ENCODE measurements at places on chromosomes 6 and 20.
A peak's percentile ranks its signal among the peaks of the same experiment; 100 is the strongest.

GRCh38 chr6:55636406-55637102 lies 57.6 kb upstream of the HMGCLL1 start:
- DNase-seq: no peak

DNA sequence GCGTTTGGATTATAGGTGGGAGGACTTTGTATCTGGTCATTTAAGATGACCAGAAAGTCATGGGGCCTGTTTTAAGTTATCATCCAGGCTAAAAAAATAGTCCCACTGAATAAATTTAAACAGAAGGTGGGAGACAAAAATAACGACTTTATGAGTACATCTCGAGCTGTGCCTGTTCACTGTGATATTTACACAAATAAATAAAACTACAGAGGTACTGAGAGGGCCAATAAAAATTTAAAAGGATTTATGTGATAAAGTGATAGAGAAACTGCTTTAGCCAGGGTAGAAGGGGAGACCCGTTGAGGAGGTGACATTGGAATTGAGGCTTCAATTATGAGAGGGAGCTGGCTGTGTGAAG lies 53.4 kb upstream of the PMEPA1 start:
- no peak for DNase-seq

- no peak for DNase-seq
Observed at GRCh38 chr6:114940181-114940580, 597.4 kb upstream of the HS3ST5 start.

DNA sequence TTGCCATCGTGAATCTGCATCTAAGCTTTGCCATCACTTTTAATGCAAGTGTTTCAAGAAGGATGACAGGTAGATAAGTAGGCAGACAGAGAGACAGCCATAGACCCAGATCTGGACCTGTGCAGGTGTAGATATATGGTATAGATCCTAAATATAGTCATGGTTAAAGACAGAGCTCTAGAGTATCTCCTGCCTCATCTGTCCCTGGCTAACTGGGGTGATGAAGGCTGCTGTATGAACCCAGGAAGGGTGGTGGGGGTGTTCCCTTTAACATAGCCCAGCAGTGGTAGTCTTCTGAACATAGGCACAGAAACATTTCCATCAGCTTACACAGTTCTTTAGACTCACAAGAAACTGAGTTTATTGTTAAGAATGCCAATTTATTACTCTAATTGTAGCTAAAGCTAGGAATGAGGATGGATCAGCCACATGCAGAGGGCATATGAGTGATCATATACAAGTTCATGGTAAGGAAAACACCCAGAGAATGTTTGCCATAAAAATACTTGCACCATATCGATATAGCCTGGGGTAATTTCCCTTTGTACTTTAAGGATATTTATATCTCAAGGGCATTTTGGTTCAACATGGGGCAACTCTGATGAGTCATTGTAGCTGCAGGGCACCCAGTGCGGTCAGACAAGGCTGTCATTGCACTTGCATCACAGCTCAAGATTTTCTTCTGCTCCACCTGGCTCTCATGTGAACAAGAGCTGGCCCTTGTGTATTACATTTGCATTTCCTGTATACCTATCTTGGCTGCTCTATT lies 587.2 kb downstream of the EPM2A start:
- no peak for DNase-seq

GRCh38 chr6:42339991-42340401 lies 111.7 kb downstream of the TRERF1 start:
- peak; percentile 46 for DNase-seq

Measured in activated CD4-positive, CD25-positive, alpha-beta regulatory T cell treated with anti-CD3 and anti-CD28 coated beads, Interleukin-2, amount 50 U/mL, for 72 hours (primary cell).